ENCODE measurements at places on chromosomes 2 and 18.

GRCh38 chr2:211216221-211216620, 659.8 kb downstream of the CPS1 start:
- DNase-seq, result no peak

DNA sequence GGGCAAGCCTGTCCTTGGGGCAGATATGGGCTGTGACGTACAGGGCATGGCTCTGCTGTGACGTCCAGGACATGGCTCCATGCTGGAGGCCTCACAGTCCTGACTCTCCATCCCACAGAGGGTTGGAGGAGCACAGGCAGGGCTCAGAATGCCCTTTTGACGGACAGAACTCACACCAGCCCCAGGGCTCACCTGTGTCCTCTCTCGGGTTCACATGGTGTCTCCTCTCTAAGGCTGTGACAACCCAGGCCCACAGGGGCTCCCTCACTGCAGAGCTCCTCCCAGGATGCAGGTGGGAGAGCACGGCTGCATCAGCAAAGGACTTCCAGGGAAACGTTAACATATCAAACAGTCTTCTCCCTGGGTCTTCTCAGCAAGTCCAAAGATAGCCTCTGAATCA, 133.8 kb downstream of the EIPR1 start:
- no peak for DNase-seq

GRCh38 chr2:231360881-231361371, 34.6 kb upstream of the B3GNT7 start:
- no peak for DNase-seq

DNA sequence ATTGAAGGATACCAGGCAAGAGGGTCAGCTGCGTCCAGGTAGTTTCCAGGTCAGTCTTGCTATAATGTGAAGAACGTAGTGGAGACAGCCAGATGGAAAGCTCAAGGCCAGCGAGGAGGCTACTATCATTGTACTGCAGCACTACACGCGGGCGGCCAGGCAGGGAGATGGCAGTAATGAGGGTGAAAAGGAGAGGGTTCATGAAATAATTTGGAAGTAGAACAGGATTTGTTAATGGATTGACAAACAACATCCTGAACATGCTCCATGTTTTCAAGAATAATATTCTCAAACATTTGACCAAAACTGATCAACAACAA, 17.1 kb downstream of the SPIRE1 start:
- no peak for DNase-seq

All from GM12891 (cell line).